ENCODE measurements at places on chromosomes 16 and 17. TPM values are rescaled to one million over a fixed set of nuclear protein-coding genes. Genes with fewer than 3 reads are reported as not detected.

The HS3ST3B1 gene
- total RNA-seq, result 13.2 TPM

- no peak for DNase-seq
Observed at GRCh38 chr17:40303708-40304551, 5.0 kb upstream of the RARA start.

GRCh38 chr17:74901353-74902135 lies 8.1 kb upstream of the FADS6 start:
- DNase-seq, result no peak

The SSTR5 gene
- total RNA-seq, result not detected

The SULT1A2 gene
- total RNA-seq, result not detected

DNA sequence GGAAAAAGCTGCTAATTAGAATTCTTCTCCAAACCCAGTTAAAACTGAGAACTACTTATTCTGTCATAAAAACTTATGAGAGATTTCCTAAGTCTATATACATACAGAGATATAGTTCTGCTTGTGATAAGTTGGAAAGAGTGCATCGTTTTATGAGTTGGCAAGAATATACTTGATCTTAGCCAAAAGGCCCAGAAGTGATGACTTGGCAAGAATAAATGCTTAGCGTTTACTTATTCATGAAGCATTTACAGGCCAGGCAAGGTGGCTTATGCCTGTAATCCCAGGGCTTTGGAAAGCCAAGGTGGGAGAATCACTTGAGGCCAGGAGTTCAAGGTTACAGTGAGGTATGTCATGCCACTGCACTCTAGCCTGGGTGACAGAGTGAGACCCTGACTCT lies 81.7 kb downstream of the CYB561 start:
- no peak for DNase-seq

- DNase-seq, result no peak
Observed at GRCh38 chr17:82698974-82699442, 510 bp upstream of the RAB40B start.

DNA sequence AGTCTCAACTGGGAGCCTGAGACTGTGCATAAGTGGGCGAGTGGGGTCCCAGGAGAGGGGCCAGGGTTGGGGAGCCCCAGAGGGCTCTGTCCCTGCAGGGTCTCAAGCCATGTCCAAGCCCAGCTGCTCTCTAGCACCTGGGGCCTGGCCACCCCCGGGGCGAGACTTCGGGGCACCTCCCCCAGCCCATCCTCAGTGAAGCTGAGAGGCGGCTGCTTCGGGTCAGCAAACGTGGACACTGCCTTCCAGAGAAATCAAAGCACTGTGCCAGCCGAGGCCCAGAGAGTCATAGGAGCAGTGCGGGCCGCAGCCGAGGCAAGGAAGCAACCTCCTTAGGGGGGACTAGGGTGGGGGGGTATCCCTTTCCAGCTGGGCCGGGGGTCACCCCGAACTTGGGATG lies 77.5 kb downstream of the ENGASE start:
- DNase-seq, result no peak

The PIRT gene
- not detected for total RNA-seq

All from natural killer cell treated with Interleukin-12 subunit alpha and Interleukin-12 subunit beta and Interleukin-15 and Interleukin-18, amount 100 ng/mL, for 72 hours (primary cell).